ENCODE measurements at places on chromosomes 5 and 9.
A peak's percentile ranks its signal among the peaks of the same experiment; 100 is the strongest.

- DNase-seq, result no peak
Measured at GRCh38 chr9:135070964-135071735, 16.3 kb upstream of the OLFM1 start.

GRCh38 chr9:127085186-127085585 is 37.2 kb downstream of the ANGPTL2 start:
- DNase-seq, result no peak

DNA sequence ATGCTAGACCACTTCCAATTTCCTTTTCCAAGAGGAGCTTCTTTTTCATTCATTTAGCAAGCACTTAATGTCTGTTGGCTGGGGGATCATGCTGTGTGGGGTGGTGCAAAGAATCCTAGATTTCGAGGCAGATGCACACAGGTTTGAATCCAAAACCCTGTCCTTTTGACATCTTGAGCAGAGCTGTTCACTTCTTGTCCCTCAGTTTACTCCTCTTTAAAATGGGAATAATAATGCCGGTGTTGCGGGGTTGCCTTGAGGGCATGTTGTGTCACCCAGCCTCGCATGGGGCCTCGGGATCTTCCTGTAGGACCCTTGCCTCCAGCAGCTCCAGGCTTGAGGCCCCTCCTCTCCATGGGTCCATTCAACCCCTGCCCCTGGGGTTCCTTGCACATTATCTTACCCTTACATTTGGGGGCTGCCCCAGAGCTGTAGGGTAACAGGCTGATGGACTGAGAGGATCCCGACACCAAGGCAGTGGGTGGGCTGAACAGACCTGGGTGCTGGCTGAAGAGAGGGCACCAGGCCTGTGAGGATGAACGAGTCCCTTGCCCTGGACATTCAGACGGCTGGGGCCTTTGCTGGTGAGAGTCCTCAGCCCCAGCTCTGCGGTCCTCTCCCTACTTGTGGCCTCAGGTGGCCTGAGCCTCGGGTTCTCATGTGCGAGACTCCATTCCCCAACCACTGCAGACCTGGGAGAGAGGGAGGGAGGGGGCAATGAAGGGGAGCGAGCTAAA is 145.8 kb downstream of the BARX1 start:
- DNase-seq, result no peak

DNA sequence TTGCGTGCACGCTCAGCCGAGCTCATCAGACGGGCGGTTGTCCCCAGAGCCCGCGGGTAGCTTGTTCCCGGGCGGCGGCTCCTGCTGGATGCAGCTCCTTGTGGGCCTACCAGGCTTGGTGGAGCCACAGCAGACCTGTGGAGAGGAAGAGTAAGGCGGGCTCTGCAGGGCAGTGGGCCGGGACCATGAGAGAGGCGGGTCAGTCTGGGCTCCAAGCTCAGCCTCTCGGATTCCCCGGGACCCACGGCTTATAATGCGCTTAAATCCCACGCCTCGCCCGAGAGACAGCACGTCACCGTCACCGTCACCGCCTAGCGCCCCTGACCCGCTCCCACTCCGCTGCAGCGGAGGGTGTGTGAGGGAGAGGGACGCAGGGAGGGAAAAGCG is 1.9 kb upstream of the ANKRD18A start:
- no peak for DNase-seq

- DNase-seq, result no peak
Measured at GRCh38 chr9:105508530-105508929, 49.4 kb upstream of the FKTN start.

DNA sequence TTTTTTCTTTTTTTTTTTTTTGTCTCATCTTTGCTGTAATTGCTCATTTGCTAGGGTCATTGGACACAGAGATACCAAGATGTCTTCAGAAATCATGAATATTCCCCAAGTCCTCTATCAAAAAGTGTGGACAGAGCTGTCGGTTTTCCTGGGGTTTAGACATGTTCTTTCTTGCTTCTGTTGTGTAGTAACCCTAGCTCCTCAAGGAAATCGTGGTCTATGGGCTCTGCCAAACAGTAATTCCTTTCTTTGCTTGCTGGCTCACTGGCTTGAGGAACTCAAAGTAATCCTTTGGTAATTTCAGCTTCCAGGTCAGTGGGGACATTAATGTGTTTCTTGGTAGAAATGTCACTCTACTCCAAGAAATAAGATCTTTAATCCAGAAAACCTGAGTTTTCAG is 101.7 kb downstream of the TMC1 start:
- DNase-seq, result no peak

DNA sequence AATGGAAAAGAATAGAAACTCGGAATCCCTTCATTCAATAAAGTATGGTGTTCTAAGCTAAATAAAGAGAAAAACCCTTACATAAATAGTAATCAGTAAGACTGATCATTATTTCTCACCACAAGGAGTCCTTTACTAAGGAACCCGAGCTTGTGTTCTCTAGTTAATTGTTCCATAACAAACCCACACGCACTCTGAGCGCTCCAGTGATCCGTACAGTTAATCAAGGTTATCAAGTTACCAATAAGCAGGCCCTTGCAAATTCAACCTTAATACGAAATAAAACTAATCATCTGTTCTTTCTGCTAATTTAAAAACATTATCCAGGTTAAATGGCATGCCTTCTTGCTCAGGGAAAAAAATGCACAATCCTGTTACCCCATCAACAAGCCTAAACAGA is 224.4 kb downstream of the FRMD3 start:
- no peak for DNase-seq

DNA sequence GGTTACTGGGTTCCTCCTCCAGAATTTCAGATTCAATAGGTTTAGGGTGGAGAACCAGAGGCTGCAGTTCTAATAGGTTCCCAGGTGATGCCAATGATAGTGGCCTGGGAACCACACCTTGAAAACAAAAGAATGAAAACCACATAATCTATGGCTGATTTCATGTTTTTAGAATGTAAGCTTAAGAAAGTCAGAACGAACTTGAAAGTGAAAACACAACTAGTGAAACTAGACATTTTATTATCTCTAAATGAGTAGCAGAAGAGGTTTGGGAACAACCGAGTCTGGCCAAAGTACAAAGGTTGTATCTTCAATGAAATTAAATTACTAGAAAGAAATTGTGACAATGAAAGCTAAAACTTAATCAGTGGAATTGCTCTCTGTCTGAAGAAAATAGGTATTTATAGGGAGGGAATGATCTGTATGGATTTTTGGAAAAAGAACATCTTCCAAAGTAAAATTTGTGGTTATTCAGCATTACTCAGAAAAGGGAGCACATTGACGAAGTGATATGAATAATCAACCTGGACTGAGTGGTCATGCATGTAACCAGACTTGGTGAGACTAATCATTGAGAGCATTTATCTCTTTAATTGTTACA is 24.9 kb upstream of the CEP120 start:
- DNase-seq, result peak; percentile 9

- no peak for DNase-seq
Measured at GRCh38 chr9:27468462-27469110, 55.5 kb upstream of the IFNK start.

- DNase-seq, result peak; percentile 51
Measured at GRCh38 chr9:134301387-134302129, 24.7 kb upstream of the RXRA start.

DNA sequence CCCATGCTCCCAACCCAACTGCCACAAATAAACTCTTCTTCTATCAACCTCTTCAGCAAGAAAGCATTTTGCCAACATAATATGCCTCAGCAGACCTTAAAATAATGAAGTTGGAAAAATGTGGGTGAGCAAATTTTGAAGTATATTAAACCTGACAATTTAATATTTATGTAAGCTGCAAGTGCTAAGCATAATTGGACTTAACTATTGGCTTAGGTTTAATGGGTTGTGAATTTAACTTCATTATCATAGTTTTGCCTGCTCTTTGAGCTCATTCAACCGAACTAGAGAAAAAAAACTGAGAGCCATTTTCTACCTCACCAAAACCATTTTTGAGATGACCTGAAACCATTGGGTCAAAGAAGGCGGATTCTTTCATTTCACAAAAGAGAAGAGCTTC is 805.5 kb upstream of the DMAC1 start:
- no peak for DNase-seq

DNA sequence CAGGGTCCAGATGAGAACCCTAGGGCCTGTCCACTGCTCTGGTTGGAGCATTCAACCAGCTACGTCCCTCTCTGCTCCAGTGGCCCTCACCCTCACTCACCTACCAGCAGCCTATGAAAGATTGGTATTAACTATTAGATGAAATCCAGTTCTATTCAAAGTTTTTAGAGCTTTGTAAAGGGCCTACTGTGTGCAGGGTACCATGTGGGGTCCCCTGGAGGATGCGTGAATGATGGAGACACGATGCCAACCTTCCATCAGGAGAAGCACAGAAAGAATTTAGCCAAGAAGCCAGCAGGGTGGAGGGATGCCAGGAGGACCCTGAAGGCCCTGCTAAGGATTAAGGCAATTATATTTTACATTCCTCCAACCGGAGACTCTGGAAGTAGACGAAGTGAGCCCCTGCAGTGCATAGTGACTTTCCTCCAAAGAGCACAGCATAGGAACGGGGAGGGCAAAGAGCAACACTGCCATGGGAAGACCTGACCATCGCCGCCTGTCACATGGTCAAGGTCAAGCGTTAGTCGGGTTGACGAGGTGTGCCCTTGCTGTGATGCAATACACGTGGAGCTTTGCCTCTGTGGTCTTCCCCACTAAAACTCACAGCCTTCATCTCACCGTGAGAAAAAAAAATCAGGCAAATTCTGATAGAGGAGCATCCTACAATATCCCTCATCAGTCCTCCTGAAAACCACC is 22.8 kb upstream of the ANKRD33B start:
- no peak for DNase-seq

GRCh38 chr5:116506488-116506887 is 68.1 kb downstream of the SEMA6A start:
- no peak for DNase-seq

DNA sequence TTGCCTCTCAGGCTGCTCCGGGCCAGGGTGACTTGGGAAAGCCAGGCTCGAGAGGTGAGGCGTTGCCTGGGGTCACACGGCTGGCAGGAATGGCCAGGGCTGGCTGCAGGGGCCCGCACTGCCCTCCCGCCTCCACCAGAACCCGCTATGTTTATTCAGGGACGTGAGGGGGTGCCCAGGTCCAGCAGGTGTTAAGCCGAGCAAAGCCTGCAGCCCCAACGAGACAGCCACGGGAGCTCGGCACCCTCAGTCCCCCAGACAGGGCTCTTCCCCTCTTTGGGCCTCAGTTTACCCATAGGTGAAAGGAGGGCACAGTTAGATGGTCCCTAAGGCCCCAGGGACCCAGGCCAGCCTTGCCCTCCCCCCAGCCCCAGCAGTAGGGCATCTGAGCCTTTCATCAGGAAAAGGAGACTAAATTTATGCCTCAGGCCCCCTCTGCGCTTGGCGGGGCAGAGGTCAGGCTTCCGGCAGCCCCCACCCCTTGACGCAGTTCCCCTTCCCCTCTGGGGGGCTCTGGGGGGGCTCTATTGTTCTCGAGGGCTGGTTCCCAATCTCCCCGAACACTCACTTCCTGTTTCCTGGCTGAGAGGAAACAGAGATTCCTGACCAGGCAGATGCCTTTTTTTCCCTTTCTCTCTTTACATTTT is 7.1 kb upstream of the EGFL7 start:
- no peak for DNase-seq

DNA sequence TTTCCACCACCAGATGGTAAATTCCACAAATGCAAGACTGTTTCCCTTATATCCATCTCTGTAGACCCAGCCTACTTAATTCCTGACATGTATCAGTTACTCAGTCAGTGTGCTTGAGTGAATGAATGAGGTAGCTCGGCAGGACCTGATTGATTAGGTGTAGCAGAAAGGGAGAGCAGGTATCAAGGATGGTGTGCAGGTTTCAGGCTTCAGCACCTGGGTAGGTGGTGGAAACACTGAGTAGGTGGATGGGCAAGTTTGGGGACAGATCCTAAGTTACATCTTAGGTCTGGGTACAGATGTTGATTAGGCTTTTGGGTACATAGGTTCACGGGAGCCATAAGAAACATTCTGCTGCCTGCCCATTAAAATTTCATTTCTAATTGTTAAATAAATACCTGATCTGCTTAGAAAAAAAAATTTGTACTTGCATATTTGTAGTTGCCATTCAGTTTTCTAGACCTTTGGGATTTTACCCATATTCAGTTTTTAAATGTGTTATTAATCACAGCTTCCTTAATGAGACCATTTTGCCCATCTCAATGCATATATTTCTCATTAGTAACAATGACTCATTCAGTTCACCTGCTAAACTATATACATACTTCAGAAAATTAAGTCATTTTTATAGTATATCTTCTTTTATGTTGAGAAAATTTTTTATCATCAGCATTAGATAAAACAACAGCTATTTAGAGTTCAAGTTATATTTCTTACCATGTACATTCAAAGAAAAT is 111.8 kb downstream of the INIP start:
- DNase-seq, result no peak

DNA sequence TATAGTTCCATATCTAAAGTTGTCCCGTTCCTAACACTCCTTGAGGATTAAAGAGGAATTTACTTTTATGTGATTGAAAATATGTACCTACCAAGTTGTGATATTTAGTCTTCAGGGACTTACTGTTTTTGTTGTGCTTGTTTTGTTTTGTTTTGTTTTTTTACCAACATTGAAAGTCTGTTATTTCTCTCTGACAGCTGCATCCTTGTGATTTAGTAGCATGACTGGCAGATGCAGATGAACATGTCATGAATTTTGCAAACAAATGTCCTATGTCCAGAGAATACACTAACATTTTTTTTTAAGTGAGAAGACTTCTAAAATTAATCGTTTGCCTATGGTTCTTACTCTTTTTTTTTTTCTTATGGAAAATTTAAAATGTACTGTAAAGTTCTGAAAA is 85.4 kb downstream of the MAN2A1 start:
- no peak for DNase-seq

DNA sequence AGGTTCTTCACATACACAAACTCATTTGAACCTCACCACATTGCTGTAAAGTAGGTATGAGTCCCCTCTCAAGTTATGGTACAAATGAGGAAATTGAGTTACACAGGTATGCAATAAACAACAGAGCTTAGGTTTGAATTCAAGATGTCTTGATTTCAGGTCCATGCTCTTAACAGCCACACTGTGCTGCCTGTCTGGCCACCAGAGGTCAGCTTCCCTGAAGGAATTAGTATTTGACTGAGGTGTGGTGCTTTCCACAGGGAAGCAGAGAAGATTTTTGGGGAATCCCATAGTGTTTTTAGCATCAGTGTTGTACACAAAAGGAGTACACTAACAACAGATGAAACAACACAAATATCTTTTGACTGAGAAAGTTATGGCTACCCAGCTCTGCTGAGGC is 94.4 kb upstream of the ITGA1 start:
- DNase-seq, result peak; percentile 6

DNA sequence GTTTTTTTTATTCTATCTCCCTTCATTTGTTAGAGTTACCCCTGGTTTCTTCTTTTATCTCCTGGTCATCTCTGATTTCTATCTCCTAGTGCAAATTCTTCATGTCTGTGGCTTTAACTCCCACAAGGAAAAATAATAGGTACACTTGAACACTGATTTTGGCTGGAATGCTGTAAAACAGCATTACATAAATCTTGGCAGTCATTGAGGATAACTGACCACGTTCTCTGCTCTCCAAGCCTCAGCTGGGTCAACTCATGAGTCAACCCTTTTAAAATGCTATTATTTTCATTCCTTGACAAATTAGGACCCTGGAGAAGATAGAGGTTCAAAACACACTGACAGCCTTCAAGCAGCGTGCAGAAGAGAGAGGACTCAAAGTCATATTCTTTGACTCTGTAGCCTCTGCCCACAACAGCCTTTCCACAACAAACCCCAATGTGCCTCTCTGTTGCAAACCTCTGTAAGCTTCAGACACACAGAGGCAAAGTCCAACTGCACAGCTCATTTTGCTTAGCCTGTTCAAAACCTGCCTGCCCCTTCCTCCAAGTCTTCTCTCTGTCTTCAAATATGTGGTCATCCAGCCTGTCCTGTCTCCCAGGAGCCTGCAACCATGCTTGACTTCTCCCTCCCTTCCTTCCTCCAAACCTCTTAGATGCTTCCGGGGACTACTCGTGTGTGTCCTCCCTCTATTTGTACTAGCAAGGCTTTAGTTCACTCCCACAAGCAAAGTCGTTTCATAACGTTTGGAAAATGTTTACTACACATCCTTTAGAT is 398.4 kb downstream of the MED10 start:
- no peak for DNase-seq

Data from stimulated activated CD4-positive, alpha-beta T cell treated with anti-CD3 and anti-CD28 coated beads, Interleukin-2, amount 100 ng/mL, for 48 hours (primary cell).